ENCODE measurements at places on chromosomes 12 and 14. TPM values are rescaled to one million over a fixed set of nuclear protein-coding genes. Genes with fewer than 3 reads are reported as not detected.

GRCh38 chr12:131381716-131382430 lies 329.0 kb upstream of the SFSWAP start:
- DNase-seq = no peak

- DNase-seq = no peak
Observed at GRCh38 chr12:51265024-51265423, 5.2 kb downstream of the SMAGP start.

- no peak for DNase-seq
Observed at GRCh38 chr14:65904988-65905387, 492.5 kb downstream of the FUT8 start.

GRCh38 chr14:42545636-42546035 lies 939.0 kb downstream of the LRFN5 start:
- DNase-seq = no peak

GRCh38 chr12:26327975-26328644 lies 132.7 kb downstream of the SSPN start:
- DNase-seq = no peak

- no peak for DNase-seq
Observed at GRCh38 chr12:68648179-68648578, 37.5 kb downstream of the RAP1B start.

DNA sequence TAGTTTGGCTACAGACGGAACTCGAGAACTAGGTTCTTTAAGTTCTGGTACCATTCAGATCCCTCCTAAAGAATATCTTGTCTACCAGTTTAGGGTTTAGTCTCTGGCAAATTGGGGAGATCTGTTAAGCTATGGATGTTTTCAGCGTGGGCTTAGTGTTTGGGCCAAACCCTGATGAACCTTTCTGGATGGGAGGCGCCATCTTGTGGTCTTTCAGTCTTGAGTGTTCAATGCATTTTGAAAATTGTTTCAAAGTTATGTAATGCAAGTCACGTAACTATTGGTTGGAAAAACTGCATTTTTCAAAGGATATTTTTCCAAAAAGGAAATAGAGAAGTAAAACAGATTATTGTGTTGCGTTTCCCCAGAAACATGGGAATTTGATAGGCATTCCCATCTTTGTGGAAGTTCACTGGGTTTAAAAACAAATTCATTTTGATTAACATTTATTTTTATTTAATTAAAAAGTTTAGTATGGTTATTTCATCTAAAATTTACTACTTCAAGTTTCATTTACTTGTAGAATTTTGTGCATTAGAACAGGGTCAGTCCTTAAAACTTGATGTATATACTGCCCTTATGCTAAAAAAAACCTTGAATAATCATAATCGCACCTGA lies 169.0 kb downstream of the PRIMA1 start:
- DNase-seq = no peak

GRCh38 chr12:69392179-69392928 lies 32.8 kb downstream of the YEATS4 start:
- DNase-seq = no peak

- DNase-seq = no peak
Observed at GRCh38 chr12:32693036-32693435, 13.9 kb downstream of the DNM1L start.

DNA sequence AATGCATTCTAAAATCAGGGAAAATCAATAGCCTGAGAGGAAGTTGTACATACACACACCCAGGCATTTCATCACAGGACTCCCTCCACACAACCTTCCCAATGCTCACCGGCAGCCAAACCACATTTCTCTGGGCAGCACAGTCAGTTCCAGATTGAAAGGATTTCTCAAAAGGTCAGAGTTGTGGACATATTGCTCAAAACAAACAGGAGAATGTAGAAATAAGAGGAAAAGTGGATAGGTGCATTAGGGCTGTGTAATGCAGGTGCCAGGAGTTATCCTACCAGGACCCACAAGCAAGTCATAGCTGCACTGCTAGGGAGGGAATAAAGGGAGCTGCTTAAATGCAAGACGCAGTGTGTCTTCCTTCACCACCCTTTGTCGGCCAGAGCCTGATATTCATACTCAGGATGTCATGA lies 62.9 kb downstream of the GCH1 start:
- no peak for DNase-seq

- no peak for DNase-seq
Observed at GRCh38 chr14:86518298-86518697, 988.4 kb downstream of the FLRT2 start.

DNA sequence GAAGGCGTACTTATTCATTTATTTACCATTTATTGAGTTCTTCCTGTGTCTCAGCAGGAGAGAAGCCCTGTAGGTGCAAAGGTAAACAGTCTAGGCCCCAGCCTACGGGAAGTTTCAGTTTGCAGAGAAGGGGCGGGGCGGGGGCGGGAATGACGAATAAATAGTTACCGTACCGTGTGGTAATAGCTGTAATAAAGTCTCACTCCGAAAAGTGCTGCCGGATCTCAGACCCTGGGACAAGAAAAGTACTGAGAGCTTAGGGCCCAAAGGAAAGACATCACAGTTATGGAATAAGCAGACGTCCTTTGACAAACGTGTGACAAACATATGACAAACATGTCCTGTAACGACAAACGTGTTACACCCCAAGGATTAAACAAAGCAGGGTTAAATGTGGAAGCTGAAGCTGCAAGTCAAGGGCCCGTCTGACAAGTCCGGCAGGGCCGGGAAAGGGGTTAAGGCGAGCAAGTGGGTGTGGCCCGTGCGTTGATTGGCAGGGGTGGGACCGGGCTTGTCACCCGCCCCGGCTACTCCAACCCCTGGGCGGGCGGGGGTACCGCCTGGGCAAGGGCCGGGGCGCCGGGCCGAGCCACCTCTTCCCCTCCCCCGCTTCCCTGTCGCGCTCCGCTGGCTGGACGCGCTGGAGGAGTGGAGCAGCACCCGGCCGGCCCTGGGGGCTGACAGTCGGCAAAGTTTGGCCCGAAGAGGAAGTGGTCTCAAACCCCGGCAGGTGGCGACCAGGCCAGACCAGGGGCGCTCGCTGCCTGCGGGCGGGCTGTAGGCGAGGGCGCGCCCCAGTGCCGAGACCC lies at the start of gene LRP10:
LRP10 (plus strand) TSS at position 517 of the 809 bp plus-strand sequence. CDS start 564 bp downstream, outside the sequence.
- DNase-seq = peak; percentile 96

GRCh38 chr14:91980157-91980556 lies 32.7 kb upstream of the FBLN5 start:
- DNase-seq = no peak

DNA sequence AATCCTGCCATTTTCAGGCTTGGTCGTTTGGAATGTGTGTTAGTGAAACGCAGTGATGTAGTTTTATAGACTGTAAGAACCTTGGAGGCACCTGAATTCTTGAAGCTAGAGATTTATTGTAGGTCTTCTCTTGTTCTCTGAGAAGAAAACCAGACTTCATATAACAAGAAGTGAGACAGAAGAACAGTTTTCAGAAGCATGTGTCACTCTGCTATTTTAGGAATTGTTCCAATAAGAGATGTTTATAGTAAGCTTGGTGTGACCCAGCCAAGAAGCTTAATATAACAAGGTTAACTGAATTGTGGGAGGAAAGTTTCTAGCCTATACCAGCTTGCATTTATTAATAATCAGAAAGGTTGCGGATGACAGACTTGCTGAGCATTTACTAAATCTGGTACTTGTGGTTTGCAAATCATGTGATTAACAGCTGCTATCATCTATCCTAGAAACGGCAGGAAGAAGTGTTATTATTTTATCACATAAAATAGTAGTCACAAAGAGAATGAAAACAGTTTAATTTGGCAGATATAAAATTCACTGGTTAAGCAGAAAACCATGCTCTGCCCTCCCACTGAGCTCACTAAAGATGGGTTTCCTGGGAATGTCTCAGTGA lies 49.2 kb upstream of the BCAT1 start:
- no peak for DNase-seq

- no peak for DNase-seq
Observed at GRCh38 chr12:826331-826730, 74.0 kb downstream of the WNK1 start.

GRCh38 chr14:61125041-61125866 lies 144.2 kb downstream of the SLC38A6 start:
- no peak for DNase-seq

DNA sequence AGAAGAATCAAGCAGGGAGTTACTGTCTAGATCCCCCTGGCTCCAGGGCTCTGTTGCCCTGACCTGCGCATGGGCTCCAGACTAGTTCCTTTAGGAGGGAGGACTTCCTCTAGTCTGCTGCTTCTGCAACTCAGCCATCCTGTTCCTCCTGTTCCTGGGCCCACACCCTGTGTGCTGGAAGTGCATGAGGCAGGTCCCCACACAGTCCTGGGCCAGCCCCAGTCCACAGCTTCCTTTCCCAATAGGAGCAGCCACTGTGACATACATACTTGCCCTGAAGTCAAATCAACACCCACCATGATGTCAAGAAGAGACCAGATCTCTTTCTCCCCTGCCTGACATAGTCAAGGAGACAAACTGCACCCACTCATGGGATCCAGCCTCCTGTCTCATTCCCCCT lies 1.3 kb downstream of the SDR9C7 start:
- no peak for DNase-seq

DNA sequence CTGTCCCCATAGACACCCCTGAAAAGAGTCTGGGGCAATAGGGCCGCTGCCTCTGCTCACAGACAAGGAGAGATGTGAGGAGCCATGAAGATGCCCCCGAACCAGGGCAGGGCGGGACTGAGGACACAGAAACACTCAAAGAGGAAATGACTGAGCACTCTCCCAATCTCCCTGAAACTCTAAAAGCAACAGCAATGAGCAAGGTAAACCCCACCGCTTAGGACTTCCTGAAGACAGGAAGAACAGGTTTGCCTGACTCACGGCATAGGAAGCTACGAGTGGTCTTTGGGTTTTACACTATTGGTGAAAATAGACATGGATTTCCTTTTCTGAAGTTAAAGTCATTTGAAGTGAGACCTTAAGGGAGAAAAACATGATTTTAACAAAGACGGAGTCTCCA lies 32.5 kb downstream of the STX2 start:
- DNase-seq = no peak

DNA sequence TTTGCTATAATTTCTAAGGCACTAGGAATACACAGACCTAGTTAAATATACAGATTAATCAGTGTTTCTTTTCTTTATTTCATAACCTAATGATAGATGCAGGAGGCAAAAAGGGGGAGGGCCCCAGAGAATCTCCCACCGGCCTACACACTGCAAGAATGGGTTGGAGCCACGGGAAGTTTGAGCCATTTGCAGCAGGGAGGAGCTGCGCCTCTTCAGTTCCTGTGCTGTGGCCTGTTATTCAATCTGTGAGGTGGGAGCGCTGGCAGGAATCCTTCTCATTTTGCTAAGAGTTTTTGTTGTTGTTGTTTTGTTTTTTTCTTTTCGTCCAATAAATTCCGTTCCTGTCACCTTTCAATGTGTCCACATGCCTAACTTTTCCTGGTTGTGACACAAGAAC lies 251.3 kb upstream of the RPL10L start:
- no peak for DNase-seq

DNA sequence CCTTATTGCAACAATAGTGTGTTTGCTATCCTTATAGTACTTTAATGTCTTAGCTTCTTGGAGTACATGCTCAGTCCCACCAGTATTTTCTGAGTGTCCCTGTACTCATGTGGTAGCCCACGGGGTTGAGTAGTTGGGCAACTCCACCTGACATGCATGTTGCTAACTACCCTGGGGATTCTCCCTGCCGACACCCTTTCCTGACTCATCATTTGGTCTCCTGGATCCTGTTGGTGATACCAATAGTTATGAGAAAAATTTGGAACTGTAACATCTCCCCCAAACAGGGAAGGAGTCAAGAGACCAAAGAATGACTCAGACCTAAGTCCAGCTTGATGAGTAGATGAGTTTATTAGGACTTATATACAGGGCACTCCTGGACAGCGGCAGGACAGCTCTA lies 101.6 kb downstream of the BRMS1L start:
- DNase-seq = no peak

- DNase-seq = no peak
Observed at GRCh38 chr12:46952880-46953483, 126.4 kb upstream of the PCED1B start.

GRCh38 chr14:30214461-30215090 lies 286.9 kb upstream of the PRKD1 start:
- no peak for DNase-seq

- DNase-seq = no peak
Observed at GRCh38 chr14:54166049-54166950, 209.7 kb upstream of the BMP4 start.

The SLC5A8 gene
- total RNA-seq = not detected

The RD3L gene
- total RNA-seq = 29.8 TPM

The C1R gene
- 142 TPM for total RNA-seq

The PIK3C2G gene
- total RNA-seq = not detected
